Stimulated activated CD8-positive, alpha-beta memory T cell treated with anti-CD3 and anti-CD28 coated beads, Interleukin-2, amount 100 ng/mL, for 1 hour (primary cell): ENCODE measurements at places on chromosomes 5 and 9.

- no peak for DNase-seq
Measured at GRCh38 chr5:146072595-146072994, 32.8 kb downstream of the PLAC8L1 start.

GRCh38 chr5:98309785-98310598 is 463.5 kb upstream of the RGMB start:
- DNase-seq = no peak

GRCh38 chr5:169785771-169786618 is 148.9 kb downstream of the DOCK2 start:
- DNase-seq = no peak

DNA sequence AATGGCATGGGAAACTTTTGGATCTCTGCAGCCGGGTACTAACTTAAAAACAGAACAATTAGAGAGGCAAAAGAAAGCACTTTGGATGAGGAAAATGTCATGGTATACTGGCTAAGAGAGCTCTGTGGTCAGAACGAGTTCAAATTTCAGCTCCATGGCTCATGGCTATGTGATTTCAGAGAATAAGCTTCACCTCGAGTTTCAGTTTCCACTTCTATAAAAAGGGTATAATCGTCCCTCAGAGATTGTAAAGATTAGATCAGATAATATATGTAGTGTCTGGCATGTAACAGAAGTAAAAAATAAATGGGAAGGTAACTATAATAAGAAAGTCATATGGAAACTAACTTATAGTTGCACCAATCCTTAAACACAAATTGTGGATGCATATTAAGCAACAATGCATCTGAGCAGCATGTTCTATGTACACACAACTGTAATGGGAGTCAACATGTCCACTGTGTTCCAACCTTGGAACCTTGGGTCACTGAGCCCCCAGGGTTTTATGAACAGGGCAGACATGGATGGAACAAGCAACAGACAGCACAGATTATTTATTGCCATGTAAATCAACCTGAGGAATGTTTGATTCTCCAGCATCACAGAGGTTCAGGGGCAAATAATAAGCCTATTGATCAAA is 145.4 kb downstream of the MAPKAP1 start:
- DNase-seq = no peak

DNA sequence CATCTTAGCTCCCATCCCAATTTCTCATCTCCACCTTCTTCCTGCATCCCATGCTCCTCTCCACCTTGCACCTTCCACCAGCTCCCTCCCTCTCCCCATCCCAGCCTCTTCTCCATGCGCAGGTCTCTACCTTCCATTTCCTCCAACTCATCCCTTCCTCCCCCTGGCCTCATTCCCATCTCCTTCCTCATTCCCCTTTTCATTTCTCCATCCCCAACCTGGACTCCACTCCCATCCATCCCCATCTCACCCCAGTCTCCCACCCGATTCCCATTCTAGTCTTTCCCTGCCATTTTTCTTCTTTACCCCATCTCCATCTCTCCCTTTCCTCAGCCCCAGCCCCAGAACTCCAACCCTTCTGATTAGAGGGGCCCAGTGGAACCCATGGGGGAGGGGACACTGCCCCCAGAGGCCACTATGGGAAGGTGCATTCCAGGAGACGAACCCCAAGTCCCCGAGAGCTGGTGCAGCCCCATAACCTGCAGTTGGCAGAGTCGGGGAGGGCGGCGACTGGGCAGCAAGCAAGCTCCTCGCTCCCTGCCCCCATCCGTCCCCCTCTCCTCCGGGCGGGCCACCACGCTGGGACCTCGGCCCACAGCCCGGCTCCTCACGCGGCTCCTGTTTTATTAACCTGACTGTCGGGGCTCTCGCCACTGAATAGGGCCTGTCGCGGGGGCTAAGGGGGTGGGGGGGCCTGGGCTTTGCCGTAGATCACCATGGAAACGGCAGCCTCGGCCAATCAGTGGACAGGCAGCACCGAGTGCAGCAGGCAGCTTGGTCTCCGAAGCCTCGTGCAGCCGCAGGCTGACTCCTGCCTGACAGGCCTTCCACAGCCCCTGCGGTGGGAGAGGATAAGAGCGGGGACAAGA is 66.7 kb downstream of the PCDH1 start:
- DNase-seq = peak; percentile 2

- DNase-seq = no peak
Measured at GRCh38 chr9:91898451-91899218, 51.4 kb downstream of the ROR2 start.

DNA sequence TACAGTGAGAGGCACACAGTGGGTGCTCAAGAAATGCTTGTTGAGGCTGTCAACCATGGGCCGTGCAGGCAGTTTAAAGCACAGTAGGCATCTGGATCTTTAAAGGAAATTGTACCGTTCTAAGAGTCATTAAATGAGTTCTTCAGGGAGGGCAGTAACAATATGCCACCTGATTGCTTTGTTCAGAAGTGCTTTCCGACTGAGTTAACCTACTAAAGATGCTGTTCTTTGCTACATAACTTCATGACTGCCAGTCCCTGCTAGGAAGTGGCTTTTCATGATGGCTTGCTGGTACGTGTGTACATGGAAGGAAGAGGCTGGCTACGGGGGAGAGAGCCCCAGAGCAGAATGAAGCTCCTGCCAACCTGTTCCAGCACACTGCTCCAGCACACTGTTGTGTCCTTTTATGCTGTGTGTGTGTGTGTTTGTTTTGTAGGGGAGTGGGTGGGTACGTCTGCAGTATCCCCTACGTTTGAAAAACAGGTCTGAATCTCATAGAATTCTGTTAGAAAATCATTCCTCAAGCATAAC is 41.9 kb upstream of the PPP2R2B start:
- no peak for DNase-seq

DNA sequence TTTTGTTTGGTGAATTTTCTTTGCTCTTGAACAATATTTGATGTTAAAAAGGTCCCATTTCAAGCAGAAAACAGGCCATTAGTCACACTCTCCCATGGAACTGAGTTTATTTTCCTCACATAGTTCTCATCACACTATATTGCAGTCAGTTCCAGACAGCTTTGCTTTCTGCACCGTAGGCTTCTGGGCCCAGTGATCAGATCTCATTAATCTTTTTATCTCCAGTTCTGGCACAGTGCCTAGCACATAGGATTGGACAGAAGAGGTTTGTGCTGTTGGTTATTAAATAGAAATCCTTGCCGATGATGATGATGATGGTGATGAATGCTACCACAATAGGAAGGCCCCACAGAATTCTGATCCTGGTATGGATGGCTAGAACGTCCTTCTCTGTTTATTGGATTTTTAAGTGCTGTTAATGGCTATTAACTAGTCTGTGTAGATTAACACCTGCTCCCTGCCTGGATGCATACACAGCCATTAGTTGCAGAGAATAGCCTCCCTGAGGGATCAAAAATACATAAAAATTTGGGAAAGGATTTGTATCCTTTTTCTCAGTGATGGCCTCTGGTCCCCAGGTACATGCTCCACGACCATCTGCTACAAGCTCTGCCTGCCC is 52.0 kb upstream of the NTRK2 start:
- DNase-seq = no peak

DNA sequence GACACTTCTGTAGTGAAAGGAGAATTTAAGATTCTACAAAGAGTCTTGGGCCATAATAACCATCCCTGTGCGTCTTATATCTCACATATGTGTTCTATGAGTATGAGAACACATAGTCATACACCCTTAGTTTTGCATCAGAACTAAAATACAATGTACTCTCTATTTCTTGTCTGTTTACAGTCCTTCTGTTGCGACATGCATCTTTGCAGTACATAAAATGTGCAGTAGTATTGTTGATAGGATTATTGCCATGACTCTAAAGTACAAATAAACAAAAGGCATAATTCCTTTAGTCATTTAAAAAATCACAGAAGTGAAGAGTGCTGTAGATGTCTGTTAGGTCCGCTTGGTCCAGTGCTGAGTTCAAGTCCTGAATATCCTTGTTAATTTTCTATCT is 201.9 kb downstream of the NR3C1 start:
- DNase-seq = no peak

GRCh38 chr5:171544913-171545765 is 125.7 kb downstream of the FGF18 start:
- no peak for DNase-seq

DNA sequence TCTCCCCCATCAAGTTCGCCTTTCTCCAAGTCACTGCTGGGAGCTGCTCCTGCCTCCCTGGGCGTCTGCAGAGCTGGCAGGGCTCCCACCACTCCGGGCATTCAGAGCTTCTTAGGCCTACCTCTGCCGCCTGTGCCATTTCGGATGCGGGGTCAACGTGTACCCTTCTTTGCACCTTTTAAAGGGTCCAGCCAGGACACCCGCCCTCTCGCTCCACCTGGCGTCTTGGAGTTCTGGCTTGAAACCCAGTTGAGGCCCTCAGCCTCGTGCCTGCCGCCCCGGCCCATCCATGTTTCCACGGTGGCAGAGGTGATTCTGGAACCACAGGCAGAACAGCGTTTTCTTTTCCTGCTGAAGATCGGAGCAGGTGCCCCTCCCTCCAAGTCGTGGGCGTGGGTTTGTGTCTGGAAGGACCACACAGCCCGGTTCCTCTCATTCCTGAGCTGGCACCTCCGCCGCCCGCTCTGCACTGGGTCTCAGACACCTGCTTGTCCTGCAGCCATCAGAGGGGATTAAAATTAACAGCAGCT is 32.9 kb downstream of the NDUFS6 start:
- no peak for DNase-seq

- DNase-seq = no peak
Measured at GRCh38 chr5:79510638-79511037, 3.3 kb downstream of the HOMER1 start.

DNA sequence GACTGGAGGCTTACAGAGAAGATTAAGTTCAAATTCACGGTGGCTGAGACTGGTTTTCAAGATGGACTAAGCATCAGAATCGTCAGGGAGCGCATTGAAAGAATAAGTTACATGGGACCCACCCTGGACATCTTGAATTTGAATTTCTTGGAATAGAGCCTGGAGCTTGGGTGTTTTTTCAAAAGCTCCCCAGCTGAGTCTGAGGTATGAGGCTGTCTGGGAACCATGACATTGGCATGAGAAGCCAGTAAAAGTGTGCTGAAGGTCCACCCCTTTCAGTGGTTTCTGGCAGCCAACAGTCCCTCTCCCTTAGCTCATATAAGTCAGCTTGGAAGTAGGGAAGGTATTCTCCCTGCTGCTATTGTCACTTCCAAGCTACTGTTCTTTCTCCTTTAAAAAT is 97.8 kb downstream of the MAST4 start:
- DNase-seq = no peak

- no peak for DNase-seq
Measured at GRCh38 chr5:142572006-142572405, 113.9 kb downstream of the FGF1 start.

- no peak for DNase-seq
Measured at GRCh38 chr9:106755736-106756135, 107.2 kb upstream of the ZNF462 start.

DNA sequence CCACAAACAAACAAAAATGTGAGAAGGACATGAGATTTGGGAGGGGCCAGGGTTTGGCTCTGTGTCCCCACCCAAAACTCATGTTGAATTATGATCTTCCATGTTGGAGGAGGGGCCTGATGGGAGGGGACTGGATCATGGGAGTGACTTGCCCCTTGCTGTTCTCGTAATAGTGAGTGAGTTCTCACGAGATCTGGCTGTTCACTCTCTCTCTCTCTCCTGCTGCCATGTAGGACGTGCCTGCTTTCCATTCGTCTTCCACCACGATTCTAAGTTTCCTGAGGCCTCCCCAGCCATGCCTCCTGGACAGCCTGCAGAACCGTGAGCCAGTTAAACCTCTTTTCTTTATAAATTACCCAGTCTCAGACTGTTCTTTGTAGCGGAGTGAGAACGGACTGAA is 118.7 kb downstream of the RXRA start:
- DNase-seq = no peak

DNA sequence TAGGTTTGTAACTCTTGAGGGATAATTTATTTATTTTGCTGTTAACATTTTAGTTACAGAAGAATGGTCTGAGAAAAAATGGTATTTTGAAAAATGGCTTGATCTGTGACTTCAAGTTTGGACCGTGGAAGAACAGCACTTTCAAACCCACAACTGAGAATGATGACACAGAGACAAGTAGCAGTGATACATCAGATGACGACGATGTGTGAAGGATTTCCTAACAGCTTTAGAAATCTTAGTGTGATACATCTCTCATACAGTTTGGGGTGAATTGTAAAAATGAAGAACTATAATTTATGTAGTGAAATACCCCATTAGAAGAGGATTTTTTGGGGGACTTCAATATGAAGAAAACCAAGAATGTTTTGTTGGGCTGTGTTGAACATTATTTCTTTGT is 88.7 kb downstream of the GPBP1 start:
- no peak for DNase-seq

GRCh38 chr5:41738710-41739354 is 131.4 kb downstream of the OXCT1 start:
- no peak for DNase-seq

DNA sequence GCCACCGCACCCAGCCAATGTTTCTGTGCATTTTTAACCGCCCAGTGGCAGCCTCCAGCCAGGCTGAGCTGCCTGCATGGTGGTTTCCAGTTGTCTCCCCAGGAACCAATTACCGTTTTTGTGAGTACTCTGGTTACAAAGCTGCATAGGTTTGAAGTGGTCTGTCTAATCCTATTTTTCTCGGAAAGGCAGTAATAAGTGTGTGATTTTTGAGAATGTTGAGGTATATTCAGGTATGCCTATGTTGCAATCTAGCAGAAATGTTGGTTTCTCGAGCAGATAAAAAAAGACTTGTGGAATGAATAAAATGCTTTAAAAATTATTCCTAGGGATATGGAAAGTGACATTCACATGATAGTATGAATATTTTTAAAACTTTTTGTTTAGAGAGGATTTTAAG is 41.5 kb upstream of the ANKH start:
- no peak for DNase-seq

- no peak for DNase-seq
Measured at GRCh38 chr9:16484744-16485143, 385.7 kb downstream of the BNC2 start.

DNA sequence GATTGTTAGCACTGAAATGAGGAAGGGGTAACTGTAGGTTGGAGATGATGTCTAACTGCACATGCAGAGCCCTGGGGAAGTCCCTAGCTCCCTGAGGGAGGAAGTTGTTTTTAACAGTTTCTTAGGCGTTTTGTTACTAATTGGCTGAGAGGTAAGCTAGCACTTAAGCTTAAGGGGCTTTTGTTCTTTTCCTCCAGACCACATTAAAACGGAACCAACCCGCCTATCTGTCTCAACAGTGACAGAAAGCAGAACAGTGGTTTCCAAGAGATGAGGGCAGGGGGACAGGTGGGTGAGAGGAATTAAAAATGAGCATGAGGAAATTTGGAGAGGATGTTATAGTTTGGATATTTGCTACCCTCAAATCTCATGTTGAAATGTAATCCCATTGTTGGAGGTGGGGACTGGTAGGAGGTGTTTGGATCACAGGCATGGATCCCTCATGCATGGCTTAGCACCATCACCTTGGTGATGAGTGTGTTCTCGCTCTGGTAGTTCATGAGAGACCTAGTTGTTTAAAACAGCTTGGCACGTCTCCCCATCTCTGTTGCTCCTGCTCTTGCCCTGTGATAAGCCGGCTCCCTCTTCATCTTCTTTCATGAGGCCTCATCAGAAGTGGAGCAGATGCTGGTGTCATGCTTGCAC is 38.9 kb downstream of the LYRM7 start:
- peak; percentile 9 for DNase-seq

- DNase-seq = peak; percentile 38
Measured at GRCh38 chr5:103258957-103259704, 568 bp downstream of the MACIR start.
